ENCODE measurements at places on chromosomes 7 and 10.

- DNase-seq = no peak
These were observed 34.6 kb downstream of the ADAM12 start for GRCh38 chr10:126353666-126354065.

DNA sequence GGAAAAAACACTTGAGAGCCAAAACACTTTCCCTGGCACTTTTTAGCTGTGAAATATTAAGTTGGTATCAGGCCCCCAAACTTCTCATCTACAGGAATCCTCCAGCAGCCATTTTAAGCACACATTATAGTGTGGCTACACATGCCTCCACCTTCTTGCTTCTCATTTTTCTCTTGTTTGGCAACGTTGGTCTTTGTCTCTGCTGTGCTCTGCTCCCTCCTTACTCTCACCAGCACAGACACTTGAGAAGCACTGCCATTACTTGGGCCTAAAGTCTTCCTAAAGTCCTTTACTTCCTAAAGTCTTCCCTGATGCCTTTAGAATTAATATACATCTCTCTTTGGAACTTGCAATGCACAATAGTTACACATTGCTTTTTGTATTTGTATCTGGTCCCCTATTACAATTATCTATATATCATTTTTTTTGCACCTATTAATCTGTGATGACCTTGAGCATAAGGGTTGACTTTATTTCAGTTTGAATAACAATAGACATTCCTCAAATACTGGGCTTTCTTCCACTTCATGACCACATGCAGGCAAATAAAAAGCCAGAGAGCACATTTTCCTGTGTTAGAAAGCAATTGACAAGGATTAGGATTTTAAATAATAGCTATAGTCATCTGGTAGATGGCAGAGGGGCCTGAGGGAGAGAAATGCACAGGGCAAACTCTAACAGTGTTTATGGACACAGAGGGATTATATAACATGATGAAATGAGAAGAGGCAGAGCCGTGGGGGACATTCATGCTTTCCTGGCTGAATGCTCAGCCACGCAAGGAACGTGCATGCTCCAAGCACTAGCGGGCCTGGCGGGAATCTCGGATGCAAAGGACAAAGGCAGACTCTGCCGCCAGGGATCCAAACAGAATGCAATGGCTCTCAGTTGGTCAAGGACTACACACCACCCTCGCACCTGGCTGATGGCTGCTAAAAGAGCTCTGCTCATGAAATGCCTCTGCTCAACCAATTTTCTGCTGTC is 99.3 kb downstream of the CDC14C start:
- DNase-seq = no peak

DNA sequence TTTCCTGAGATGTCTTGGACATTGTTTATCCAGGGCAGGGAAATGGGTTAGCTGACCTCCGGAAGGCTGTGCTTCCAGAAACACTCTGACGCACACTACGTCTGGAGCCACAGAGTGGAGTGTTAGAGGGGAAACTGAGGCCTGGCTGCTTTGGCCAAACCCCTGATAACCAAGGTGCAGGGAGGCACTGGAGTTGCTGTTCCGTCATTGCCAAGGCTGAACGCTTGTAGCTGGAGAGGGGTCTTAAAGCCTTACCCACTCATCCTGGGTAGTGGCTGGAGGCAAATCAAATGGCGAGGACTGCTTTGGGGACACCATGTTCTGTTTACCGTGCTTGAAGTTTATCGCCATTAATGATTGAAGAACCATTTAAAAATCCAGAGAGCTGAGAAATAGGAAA is 604.1 kb upstream of the FOXK1 start:
- DNase-seq = no peak

- DNase-seq = no peak
These were observed 26.1 kb downstream of the ABCB1 start for GRCh38 chr7:87574630-87575029.

- peak; percentile 8 for DNase-seq
These were observed 38.9 kb upstream of the YAE1 start for GRCh38 chr7:39527296-39527695.

- DNase-seq = no peak
These were observed 7.3 kb upstream of the PPP1R17 start for GRCh38 chr7:31679574-31680305.
